ENCODE measurements at places on chromosomes 7 and 10.

- no peak for DNase-seq
These were observed 1.2 kb upstream of the DKK1 start for GRCh38 chr10:52312942-52313255.

DNA sequence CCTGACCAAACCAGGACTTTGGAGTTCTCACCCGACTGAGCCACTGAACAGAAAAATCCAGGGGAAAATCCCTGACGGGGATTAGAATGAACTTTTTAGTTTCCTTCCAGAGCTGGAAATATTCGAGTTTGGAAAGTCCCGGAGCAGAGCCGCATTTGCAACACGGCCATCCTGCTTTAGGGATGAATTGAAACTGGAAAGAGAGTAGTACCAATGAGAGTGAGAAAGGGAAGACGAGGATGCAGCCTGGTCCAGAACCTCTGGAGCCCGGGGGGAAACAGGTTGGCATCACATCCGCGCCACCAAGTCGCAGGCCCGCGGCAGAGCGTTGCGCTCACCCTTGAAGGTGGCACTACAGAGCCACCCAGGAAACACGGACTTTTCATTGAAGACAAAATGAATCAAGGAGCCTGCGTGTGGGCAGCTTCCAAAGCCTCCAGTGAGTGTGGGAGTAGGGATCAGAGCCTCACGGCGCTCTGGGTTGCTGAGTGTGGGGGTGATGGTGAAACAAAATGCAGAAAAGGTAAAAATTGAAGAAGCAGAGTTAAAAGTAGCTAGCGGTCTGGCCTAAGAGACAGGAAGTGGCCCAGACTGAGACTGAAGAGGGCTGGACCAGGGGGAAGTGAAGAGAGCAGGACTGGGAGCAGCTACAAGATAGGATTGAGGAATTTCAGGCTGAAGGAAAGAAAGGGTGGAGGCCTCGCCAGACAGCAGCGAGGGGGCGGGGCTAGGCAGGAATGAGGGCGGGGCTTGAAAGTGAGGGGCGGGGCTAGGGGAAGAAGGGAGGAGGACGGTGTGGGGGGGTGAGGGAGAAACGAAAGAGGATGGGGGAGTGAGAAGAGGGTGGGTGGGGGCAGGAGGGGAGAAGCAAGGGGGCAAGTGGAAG, 1.8 kb downstream of the SMURF1 start:
- DNase-seq = no peak

DNA sequence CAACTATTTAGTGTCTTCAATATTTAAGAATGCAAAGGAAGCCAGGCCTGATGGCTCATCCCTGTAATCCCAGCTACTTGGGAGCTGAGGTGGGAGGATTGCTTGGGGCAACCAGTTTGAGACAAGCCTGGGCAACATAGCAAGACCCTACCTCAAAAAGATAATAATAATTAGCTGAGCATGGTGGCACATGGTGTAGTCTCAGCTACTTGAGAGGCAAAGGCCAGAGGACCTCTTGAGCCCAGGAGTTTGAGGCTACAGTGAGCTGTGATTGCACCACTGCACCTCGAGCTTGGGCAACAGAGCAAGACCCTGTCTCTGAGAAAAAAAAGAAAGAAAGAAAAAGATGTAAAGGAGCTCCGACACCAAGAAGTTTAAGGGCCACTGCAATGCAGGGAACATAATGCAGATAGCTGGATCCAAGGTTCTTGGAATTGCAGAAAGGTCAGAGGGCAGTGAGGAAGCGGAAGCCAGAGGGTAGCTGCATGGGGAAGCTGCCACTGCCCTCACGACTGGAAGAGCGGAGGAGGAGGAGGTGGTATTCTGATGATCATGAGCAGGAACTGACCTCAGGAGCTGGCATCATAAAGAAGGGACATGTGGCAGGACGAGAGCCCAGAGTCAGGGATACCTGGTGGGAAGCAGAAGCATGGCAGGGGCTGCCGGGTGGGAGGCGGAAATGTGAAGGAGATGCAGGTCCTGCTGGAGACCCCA, 60.2 kb upstream of the PODXL start:
- DNase-seq = no peak

GRCh38 chr10:111707076-111707475, 476.5 kb downstream of the GPAM start:
- no peak for DNase-seq

- DNase-seq = no peak
These were observed 85.7 kb upstream of the GLCCI1 start for GRCh38 chr7:7882888-7883287.

DNA sequence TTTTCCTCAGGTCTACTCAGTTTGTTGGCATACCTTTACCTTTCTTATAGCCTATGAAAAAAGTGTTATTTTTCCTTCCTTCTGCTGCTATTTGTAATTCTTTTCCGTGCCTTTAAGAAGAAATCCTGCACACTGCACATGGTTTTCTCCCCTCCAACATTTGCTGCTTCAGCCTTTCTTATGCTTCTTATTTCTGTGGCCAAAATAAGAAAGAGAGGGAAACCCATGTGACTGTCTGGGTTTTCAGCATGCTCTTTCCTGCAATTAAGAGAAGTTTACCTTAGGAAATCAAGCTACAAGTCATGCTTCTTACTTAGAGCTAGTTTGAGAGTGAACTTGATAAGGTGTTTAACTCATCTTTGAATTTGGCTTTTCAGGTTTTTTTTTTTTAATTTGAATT, 11.0 kb downstream of the TBC1D12 start:
- no peak for DNase-seq

DNA sequence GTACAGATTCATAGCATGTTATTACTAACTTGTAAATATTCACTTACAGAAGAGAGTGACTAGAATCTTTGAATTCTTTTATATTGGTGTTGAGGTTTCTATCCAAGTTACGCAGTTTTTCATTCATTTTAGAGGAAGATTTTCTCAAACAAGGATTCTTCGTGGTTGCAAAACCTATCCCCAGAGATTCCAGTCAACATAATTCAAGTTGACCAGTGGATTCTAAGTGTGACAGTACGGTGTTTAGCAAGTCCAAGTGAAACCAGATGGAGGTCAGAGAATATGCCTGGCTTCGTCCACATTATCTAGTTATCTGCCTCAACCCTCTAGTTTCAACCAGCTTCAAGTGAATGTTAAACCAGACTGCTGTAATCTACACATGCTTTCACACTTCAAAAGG, 131.9 kb downstream of the SDK1 start:
- DNase-seq = no peak

- no peak for DNase-seq
These were observed 97.4 kb downstream of the CPED1 start for GRCh38 chr7:121085922-121086321.

GRCh38 chr10:91238191-91238590, 17.7 kb downstream of the PCGF5 start:
- DNase-seq = no peak

GRCh38 chr7:18179093-18179492, 151.4 kb upstream of the PRPS1L1 start:
- DNase-seq = no peak

- no peak for DNase-seq
These were observed 144.6 kb downstream of the GLCCI1 start for GRCh38 chr7:8113184-8113583.

- DNase-seq = no peak
These were observed 218.8 kb upstream of the TMEM229A start for GRCh38 chr7:124251636-124252035.

- DNase-seq = no peak
These were observed 33.2 kb downstream of the DRGX start for GRCh38 chr10:49362596-49363260.

DNA sequence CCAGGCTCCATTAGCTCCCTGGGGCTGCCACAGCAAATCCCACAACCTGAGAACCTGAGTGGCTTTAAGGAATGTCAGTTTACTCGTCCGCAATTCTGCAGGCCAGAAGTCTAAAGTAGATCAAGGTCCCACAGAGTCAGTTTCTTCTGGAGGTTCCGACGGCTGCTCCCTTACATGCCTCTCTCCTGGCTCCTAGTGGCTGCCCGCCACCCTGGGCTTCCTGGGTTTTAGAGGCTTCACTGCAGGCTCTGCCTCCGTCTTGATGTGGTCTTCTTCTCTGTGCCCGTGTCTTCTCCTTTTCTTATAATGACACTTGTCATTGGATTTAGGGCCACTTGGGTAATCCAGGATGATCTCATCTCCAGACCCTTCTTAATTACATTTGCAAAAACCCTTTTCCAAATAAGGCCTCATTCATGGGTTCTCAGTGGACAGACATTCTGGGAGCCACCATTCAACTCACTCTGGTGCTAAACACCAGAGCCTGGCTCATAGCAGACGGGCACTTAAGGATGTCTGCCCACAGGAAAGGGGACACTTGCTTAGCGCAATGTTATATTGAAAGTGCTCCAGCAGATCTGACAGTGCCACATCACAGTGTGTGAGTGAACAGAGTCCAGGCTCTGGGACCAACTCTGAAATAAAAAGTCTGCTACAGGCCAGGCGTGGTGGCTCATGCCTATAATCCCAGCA, 77.6 kb downstream of the VWC2 start:
- peak; percentile 48 for DNase-seq

- DNase-seq = no peak
These were observed 183.2 kb downstream of the AUTS2 start for GRCh38 chr7:69781412-69781846.

DNA sequence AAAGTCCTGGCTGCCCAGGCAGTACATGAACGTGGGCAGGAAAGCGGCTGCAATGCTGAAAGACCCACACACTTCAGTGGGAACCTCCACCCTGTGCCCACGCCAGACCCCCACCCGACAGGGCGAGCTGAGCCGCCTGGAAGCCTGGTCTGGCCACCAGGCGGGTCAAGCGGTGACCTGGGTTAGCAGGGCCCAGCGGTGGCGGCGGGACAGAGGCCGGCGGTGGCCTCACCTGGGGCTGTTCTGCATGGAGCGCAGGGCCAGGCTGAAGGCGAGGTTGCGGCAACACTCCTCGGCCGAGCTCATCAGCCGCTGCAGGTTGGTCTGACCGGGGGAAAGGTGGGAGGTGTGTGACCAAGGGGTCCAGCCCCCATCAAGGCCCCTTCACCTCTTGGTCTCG, 11.6 kb upstream of the MICALL2 start:
- no peak for DNase-seq

DNA sequence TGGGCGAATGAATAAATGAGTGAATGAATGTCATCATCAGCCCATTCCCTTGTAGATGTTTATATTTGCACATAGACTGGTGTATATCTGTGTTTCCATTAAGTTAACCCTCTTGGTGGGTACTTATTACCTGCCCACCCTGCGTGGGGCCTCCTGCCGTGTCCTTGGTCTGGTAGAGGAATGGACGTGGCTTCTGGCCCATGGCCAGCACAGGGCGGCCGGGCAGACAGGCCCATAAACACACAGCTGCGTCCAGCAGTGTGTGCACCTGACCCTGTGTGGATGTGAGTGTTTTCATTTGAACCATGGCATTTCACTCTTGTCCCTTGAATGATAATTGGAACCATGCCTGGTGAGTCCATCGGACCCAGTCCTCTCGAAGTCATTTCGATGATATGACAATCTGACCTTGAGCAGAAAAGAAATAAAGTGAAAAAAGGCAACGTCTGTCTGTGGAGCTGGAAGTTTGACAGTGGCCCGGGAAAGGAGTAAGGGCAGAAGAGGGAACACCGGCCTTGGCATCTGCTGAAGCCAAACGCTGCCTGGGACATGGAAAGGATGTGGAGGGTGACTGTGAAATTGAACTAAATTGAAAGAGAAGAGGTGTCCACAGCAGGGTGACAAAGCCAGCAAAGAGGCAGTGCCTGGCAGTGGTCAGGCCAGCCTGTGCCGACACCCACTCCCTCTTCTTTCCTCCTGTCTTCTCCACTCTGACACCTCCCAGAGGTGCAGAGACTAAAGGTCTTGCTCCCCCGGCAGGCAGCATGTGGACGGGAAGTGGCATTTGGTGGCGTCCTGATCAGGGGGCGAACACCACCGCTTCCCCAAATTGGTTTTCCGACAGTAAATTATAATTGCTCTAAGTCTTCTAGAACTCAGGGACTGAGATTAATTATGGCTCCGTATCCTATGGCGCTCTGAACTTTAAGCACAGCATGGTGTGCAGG, 199.0 kb upstream of the ZMIZ1 start:
- no peak for DNase-seq

- no peak for DNase-seq
These were observed 91.5 kb upstream of the MXI1 start for GRCh38 chr10:110115784-110116520.

- no peak for DNase-seq
These were observed 9.9 kb downstream of the KCNH2 start for GRCh38 chr7:150968056-150968733.

DNA sequence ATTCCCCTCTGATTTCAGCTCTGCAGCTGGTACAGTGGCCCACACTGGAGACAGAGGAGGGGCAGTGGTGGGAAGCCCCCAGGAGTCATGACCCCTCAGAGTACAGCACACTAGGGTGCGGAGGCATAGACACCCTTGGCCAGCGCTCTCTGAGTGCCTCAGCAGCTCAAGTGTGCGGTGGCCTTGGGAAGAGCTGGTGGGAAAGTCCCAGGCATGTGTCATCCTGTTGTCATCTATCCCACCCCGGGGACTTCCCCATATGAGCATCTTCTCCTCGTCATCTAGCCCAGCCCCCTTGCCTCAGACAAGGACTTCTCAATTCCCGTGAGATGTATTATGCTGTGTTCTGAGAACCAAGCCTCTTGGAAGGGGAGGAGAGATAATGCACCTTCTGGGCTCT, 15.6 kb upstream of the PPIF start:
- no peak for DNase-seq

GRCh38 chr10:30365278-30365677, 16.2 kb upstream of the MTPAP start:
- DNase-seq = no peak

DNA sequence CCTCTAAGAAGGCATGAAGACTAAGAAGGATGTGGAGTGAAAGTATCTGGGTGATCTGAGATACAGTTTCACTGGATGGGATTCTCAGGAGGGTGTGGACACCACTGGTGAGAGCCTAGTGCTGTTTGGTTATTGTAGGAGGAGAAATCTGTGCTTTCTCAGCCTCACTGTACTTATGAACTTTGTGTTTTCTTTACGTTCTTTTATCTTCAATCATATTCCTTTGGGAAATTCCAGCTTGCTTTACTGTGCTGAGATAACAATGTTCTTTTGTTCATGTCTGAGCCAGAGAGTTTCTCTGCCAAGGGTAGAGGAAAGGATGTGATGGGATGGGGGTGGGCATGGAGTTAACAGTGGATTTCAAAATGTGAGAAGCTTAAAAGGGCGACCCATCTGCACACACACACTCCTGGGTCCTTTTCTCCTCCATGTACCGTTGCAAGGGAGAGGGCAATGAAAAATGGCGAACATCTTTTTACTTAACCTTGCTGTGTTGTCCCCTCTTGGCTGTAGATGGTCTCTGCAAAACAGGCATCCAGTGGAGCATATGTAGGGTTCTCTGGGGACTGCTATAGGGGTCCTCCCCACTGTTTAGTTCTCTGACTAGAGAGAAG, 25.0 kb upstream of the TAX1BP1 start:
- no peak for DNase-seq

GRCh38 chr7:132656846-132657776, 80.8 kb upstream of the PLXNA4 start:
- DNase-seq = peak; percentile 48

GRCh38 chr10:102603946-102604345, 40.3 kb upstream of the TRIM8 start:
- no peak for DNase-seq

DNA sequence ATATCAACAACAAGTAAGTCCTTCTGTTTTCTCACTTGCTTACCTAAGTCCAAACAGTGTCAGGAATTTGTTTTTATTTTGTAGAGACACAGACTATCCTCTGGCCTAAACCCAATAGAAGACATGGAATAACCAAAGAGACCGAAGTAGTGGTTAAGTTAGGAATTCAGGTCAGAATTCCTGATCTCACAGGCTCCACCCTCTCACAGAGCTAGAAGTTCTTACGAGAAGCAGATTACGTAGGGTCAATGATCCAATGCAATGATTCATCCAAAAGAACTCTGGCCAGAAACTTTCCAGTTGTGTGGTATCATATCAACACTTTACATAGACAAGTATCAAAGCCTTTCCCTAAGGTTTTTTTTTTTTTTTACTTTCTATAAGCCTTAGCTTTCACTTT, 73.8 kb downstream of the IQUB start:
- DNase-seq = no peak

Measured in WERI-Rb-1 (cell line).